Thymus (tissue), 14 donors: ENCODE measurements at places on chromosomes 6 and 20.

DNA sequence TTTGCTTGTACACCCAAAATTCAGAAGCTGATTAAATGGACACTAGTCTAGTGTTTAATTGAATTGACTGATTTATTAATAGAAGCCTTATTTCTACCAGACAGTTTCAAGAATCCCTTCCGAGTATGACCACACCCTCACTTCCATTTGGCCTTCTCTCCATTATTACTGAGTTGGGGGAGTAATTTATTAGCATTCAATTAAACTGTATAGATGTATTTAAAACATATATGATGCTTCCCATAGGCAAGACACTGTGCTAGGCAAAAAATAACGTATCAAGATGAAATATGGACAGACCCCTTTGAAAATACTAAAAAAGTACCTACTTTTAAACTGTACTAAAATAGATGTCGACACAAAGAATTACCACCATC lies 112.9 kb upstream of the PHACTR1 start:
- no peaks in the 10 kb centered on the region for H3K4me1 ChIP-seq
- H3K27me3 ChIP-seq = no peaks in the 10 kb centered on the region
- H3K4me3 ChIP-seq = no peak overlapping the region
- no peak for DNase-seq
- no peak overlapping the region for H3K27ac ChIP-seq

DNA sequence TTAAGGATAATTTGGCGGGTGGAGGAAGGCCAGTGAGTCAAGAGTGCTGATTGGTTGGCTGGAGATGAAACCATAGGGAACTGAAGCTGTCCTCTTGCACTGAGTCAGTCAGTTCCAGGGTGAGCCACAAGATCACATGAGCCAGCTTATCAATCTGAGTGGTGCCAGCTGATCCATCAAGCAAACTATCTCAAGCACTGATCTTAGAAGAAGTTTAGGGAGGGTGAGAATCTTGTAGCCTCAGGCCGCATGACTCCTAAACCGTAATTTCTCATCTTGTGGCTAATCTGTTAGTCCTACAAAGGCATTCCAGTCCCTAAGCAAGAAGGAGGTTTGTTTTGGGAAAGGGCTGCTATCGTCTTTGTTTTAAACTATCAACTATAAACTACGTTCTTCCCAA lies 954.3 kb downstream of the KIF16B start:
- no peak for DNase-seq
- no peaks in the 10 kb centered on the region for H3K27me3 ChIP-seq
- H3K4me3 ChIP-seq = no peak overlapping the region
- no peaks in the 10 kb centered on the region for H3K36me3 ChIP-seq

DNA sequence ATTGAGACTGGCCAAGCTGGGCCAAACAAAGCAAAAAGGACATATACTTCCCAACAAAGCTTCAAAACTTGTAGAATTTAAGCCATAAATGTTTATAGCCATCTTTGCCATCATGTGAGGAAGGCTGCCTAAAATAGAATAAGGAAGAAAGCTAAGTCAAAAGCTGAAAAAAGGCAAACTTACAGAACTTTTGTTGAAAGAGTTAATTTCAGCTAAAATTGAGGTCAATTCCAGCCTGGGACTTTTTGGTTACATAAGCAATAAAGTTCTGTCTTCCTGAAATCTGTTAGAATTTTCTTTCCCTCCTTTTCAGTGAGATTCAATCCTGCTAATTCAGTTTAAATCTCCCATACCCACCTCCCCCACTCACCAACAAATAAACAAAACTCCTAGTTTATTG lies 227.9 kb upstream of the MARCKS start:
- no peak overlapping the region for H3K4me3 ChIP-seq
- H3K36me3 ChIP-seq = no peaks in the 10 kb centered on the region
- DNase-seq = no peak
- H3K4me1 ChIP-seq = peaks cover 33% of the 10 kb centered on the region
- peak overlapping the region; percentile 68 for H3K27ac ChIP-seq
- no peaks in the 10 kb centered on the region for H3K27me3 ChIP-seq

DNA sequence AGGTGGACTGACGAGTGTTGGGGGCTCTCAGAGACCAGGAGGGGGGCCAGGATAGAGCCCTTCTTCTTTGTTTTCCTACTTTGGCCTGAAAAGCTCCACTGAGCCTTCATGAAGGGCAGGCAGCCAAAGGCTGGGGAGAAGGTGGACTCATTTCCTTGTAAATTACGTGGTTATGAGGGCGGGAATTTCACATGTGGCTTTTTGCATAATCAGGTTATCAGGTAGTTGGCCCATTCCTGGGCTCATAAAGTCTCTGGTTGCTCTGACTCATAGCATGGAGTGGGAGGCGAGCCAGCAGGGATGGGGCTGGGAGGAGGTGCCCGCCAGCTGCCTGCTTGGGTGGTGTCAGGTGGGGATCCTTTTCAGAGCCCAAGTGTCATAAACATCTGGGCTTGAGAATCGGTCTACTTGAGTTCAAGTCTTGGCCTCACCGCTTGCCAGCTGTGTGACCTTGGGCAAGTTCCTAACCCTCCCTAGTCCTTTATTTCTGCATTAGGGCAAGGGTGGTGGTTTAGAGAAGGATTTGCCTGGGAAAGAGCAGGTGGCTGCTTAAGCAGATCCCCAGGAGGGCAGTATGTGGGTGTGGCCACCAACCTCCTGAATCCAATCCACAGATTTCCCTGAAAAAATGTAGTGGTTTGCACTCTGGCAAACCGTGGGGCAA lies 26.5 kb upstream of the RNF24 start:
- no peak overlapping the region for H3K4me3 ChIP-seq
- no peak overlapping the region for H3K27ac ChIP-seq
- H3K4me1 ChIP-seq = peaks cover 7% of the 10 kb centered on the region
- H3K27me3 ChIP-seq = no peaks in the 10 kb centered on the region
- H3K36me3 ChIP-seq = no peaks in the 10 kb centered on the region

DNA sequence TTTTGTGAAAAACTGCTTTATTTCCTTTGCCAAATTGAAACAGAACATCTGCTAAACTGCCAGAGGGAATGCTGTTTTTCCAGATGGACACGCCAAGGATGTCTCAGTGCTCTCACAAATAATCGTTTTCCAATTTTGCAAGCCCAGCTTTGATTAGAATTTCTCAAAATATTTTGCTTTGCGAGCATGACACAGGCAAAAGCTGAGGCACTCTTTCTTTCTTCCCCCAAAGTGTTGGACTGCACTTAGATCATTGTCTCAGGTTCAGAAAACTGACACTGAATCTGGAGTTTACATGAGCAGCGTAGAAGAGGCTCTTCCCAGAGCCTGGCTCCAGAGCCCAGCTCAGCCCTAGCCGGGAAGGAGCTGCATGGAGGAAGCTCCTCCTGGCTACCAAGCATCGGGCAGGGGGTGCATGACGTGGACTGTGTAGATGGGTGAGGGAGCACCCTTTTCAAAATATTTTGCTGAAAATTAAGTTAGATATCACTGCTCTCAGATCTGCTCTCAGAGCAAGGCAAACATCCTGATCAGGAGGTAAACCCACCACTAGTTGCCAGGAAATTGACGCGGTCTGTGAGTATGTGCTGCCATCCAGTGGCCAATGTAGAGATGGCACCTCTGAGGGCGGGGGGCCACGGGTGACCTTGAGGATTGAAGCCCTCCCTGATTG lies 107.5 kb downstream of the SLC22A3 start:
- H3K36me3 ChIP-seq = no peaks in the 10 kb centered on the region
- H3K27ac ChIP-seq = no peak overlapping the region
- DNase-seq = peak; percentile 31

GRCh38 chr6:85484948-85485347 lies 35.1 kb downstream of the NT5E start:
- H3K36me3 ChIP-seq = no peaks in the 10 kb centered on the region
- no peak overlapping the region for H3K27ac ChIP-seq
- no peak overlapping the region for H3K4me3 ChIP-seq
- H3K4me1 ChIP-seq = no peaks in the 10 kb centered on the region

- H3K36me3 ChIP-seq = no peaks in the 10 kb centered on the region
- no peaks in the 10 kb centered on the region for H3K4me1 ChIP-seq
- no peak overlapping the region for H3K27ac ChIP-seq
- no peak overlapping the region for H3K4me3 ChIP-seq
- no peaks in the 10 kb centered on the region for H3K27me3 ChIP-seq
- DNase-seq = no peak
Measured at GRCh38 chr20:49584418-49585382, 16.8 kb upstream of the PTGIS start.

GRCh38 chr6:118500130-118501015 lies 47.7 kb upstream of the PLN start:
- peaks cover 50% of the 10 kb centered on the region for H3K36me3 ChIP-seq
- no peak overlapping the region for H3K4me3 ChIP-seq
- no peaks in the 10 kb centered on the region for H3K27me3 ChIP-seq
- no peak overlapping the region for H3K27ac ChIP-seq
- no peak for DNase-seq
- H3K4me1 ChIP-seq = no peaks in the 10 kb centered on the region

DNA sequence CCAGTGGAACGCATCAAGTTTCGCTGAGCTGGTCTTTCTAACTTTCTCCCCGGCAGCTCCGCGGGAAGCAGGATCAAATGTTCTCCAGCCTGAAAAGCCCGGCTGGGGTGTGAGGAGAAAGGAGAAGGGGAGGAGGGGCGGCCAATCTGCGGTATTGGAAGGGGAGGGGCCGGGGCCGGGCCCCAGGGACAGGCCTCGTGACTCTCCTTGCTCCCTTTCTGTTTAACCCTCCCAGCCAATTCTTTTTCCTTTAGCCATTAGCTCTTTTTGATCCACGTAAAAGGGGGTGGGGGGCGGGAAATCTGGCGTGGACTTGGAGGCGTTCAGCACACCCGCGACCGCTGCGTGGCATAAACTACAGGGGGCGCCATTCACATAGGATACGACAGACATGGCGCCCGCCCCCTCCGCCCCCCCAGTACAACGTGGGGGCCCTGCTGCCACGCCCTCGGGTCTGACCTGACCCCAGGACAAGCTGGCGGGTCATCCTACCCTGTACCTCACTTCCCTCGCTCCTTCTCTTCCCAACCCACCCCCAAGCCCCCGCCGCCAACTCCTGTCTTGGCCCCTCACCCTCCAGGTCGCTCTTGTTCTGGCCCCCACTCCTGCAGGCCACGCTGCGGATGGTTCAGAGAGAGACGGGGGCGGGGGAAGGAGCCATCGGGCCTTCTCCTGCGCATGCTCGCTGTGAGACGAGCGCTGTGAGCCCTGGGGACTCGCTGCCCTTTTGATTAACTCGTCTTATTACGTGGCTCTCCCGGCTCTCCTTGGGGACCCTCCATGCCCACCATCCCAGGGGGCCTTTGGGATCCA lies 7.8 kb upstream of the MDGA1 start:
- peak overlapping the region; percentile 28 for H3K4me3 ChIP-seq
- no peaks in the 10 kb centered on the region for H3K36me3 ChIP-seq
- no peak overlapping the region for H3K27ac ChIP-seq
- DNase-seq = peak; percentile 70

DNA sequence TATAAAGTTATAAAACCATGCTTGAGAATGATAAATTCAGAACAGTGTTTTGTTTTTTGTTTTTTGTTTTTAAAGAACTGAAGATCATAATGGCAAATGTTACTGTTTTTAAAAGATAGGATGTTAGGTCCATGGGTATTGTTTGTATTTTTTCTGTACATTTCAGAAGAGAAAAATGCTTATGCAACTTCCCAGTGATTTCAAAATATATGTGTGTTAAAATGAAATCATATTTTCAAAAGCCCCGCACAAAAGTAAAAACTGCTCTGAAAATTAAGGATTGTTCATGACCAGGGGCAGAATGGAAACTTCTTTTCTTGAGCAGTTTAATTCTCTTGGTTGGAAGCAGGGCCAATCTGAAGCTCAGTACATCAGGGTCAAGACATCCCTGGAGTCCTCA lies 109.2 kb upstream of the SIRPG start:
- no peak overlapping the region for H3K27ac ChIP-seq
- H3K4me1 ChIP-seq = no peaks in the 10 kb centered on the region
- H3K36me3 ChIP-seq = no peaks in the 10 kb centered on the region
